ENCODE measurements at places on chromosomes 16 and 17.

GRCh38 chr17:51261024-51261963 lies 948 bp downstream of the UTP18 start:
- DNase-seq = peak; percentile 60

DNA sequence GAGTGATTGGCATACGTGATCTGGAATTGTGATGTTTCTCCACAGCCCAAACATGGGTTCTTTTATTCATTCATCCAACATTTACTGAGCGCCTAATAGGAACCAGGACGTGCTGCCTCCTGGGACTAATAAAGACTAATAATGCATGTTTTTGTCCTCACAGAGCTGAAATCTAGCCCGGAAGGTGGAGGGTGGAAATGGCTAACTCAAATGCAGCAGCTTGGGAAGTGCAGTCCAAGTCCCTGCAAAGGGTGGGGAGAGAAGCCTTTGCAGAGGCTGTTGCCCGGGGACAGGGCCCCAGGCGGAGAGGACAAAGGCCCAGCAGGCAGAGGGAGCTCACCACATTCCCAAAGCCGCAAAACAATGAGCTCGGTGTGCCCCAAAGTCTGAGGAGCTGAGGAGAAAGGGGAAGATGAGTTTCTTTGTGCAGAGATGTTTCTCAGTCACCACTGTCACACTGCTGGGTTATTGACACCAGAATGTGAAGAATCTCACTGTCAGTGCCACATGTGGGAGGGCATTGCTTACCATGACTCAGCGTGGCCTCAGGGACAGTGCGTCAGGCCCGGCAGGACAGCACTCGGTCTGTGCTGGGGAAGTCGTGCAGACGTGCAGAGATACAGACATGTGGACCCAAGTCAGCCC lies 118.2 kb upstream of the CHMP6 start:
- DNase-seq = peak; percentile 84

GRCh38 chr16:76696876-76697275 lies 419.7 kb downstream of the CNTNAP4 start:
- no peak for DNase-seq

GRCh38 chr16:53191413-53191812 lies 136.6 kb downstream of the CHD9 start:
- no peak for DNase-seq

- no peak for DNase-seq
These were observed 73.4 kb upstream of the GPR139 start for GRCh38 chr16:20147091-20147490.

- peak; percentile 90 for DNase-seq
These were observed 36.8 kb downstream of the CHD9 start for GRCh38 chr16:53091466-53092211.

DNA sequence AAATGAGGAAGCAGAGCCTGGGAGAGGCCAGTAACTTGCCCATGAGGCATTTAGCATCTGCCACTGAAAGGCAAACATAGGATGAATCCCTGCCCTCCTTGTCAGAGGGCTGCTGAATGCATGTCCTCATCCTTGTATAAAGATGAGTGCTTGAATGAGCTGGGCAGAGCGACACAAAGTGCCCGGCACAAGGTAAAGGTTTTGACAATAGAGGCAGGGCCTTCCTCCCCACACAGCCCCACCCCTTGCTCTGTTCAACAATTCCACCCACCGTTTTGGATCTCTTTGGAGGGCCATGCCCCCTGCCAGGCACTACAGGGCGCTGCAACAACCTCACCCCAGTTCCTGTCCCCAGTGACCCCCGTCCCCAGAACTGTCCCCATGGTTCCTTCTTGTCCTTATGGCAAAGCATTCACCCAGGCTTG lies 1.4 kb upstream of the KRT19 start:
- DNase-seq = peak; percentile 62

DNA sequence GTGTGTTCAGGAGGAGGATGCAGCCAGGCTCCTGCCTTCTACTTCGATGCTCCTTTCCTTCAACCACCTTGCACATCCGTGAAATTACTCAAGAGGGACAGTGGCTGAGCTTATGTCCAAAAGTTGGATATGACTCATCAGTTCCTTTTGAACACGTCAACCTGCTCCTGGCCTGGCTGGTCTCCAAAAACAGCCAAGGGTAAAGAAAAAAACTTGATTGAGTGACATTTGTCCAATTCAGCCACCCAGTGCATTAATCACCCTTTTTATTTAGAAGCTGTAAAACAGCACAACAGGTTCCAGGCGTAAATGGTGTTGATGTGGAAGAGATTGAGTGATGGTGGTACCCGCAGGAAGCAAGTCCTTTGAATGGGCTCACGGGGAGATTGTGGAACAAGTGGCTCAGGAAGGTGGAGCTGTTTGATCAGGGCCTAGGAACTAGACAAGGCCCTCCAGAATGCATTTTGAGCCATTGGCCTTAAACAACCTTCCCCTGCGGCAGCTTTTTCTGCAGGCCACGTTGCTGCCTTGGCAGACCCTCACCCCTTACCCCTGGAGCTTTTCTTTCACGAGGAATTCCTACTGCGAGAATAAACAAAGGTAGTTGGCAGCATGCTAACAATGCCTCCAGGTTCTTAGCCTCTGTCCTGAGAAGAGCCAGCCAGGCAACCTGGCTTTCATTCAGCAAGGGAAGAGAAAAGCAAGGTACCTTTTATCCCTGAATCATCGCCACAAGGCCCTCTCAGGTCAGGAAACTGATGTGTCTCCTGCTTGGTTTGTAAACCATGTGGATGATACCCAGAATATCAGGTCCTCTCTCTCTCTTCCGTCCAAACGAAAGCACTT lies 173.3 kb upstream of the CACNG5 start:
- DNase-seq = no peak

- no peak for DNase-seq
These were observed 45.3 kb upstream of the CORO6 start for GRCh38 chr17:29667969-29668368.

DNA sequence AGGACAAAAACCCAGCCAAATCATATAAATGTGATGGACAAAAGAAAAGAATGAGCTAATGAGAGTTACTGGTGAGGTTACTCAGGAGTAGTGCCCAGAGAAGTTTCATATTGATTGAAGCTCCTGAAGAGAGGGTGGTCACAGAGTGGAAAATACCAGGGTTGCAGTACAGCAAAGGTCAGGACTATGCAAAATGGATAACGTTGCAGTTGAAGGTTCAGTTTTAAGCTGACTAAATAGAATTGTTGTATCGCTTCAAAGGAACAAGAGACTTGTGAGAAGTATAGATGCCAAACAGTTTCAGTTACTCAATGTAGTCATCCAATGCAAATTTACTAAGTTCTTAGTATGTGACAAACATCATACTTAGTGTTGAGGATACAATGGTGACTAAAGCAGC lies 47.1 kb downstream of the ABCA8 start:
- no peak for DNase-seq

- DNase-seq = peak; percentile 85
These were observed 363.3 kb downstream of the SEC14L1 start for GRCh38 chr17:77503916-77504651.

DNA sequence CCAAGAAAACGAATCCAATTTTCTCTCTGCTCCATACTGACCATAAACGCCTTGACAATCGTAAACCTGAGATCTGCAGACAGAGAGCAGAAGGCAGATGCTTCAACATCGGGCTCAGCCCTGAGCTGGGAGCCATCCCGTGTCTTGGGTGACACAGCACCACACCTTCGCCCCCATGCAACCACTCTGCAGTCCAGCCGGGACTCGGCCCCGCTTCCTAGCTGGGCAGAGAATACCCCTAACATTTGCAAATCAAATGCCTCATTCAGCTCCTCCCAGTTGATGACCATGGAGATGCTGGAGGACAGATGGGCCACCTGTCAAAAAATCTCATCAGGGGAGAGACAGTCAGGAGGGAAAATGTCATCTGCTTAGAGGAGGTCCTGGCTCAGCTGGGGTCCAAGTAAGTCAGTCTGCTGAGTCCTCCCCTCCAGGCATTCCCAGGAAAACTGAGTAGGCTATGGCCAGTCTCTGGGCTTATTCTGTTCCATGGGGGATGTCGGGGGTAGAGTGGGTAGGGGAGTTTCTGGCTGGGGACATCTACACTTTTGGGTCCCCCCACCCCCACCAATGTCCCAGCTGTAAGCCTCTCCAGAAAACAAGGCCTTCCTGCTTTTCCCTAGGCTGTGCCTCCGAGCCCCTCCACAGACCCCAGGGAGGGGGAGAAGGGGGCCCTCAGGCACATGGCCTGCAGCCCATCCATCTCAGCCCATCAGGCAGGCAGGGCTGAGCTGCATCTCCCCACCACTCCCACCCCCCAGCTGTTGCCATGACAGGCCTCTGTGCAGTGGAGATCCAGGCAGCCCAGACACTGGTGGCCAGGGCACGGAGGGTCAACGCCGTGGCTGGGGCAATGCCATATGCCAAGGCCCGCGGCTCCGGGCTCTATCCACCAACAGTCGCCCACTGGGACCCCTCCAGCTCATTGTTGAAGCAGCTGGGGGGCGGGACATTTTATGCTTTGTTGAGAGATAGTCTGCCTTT lies 158.6 kb downstream of the AXIN2 start:
- peak; percentile 23 for DNase-seq

DNA sequence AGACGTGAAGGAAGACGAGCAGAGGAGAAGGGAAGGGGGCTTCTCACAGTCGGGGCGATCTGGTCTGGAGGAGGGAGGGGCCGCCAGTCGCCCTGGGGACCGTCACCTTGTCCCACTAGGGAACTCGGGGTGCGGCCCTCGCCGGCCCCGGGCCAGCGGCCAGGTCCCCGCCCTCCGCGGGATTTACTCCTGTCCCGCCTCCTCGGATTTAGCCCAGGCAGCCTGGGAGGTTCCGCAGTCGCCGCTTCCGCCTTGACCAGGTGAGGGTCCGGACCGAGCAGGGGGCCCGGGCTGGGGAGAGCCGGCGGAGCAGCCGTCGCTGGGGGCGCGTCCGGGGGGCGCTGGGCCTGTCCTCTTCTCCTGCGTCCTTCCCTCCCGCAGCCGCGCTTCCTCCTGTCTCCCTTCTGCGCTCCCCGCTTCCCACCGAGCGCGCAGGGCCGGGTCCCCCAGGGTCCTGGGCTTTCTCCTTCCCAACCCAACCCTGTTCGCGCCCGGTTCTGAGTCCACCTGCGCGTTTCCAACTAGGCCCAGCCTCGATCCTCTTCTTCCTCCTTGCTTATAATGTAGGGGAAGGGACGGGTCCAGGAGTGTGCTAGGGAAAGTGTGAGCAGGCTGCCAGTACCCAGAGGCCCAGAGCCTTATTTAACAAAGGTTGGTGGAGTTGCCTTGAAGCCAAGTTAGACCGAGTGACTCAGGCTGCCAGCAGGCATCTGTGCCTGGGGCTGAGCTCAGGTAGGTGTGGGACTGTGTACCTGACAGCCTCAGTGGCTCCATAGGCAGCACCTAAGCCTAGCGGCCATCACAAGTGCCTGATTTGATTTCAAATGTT lies at the start of gene TNK1:
Gene TNK1 (plus strand): TSS at position 235 of the 829 bp plus-strand sequence. CDS start 1,838 bp downstream, outside the sequence.
- peak; percentile 85 for DNase-seq

DNA sequence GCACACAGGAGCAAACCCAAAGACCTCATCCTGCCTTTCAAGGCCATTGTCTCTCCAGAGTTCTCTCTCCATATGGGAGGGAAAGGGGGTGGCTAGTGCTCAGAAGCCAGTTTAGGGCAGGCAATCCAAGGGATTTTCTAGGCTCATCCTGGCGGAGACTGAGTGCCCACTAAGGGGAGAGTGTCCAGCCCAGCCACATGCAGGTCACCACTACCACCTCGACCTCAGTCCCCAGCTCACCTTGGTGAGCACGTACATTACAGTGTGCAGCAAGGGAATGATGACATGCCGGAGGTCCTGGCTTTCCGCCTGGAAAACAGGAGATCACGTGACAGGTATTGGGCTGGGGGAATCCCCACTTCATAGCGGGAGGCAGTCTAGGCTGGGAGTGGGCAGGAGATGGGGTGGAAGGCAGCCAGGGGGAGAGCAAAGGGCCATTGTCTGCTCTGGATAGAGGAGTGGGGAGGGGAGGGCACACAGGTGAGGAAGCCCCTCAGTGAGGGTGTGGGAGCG lies 29.9 kb downstream of the PIK3R6 start:
- peak; percentile 65 for DNase-seq

DNA sequence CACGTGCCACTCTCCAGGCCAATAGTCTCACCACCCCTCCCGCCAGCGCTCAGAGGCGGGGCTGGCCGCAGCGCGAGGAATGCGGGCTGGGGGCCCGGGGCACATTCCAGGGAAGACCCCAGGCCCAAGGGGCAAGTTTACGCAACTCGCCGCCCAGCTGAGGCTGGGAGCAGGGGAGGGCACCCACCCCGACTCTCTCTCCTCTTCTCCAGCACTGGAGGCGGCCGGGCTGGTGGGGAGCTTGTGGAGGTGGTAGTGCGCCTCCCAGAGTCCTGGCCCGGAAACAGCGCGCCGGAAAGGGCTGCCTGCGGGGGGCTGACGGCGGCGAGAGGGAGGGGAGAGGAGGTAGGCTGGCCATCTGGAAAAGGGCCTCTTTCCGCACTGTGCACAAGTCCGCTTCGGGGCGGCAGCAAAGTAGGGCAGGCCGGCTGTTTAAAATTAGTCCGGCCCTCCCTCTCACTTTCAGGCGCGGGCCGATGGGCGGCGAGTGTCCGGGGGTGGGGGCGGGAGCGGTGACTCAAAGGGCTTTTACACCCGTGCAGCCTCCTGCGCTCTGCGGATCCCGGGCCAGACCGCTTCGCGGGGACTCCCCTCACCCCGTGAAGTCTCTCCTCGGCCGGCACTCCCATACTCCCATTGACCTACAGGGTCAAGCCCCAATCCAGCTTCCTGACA lies 1.1 kb downstream of the FHOD1 start:
- peak; percentile 96 for DNase-seq

DNA sequence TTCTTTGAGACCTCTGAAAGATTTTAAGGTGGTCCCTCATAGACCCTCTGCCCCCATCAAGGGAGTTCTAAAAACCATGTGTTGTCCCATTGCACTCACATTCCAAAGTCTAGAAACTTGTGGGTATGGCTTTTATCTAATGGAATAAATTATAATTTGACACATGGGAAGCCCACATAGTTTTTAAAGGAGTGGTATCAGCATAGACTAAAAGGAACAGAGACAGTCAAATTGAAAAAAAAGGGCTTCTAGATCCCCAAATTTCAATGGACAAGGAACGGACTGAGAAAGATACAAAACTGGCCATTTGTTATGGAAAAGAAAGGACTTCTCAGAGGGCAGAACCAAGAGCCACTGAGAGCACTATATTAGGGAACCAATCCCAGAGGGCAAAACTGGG lies 48.7 kb upstream of the ICAM2 start:
- no peak for DNase-seq

DNA sequence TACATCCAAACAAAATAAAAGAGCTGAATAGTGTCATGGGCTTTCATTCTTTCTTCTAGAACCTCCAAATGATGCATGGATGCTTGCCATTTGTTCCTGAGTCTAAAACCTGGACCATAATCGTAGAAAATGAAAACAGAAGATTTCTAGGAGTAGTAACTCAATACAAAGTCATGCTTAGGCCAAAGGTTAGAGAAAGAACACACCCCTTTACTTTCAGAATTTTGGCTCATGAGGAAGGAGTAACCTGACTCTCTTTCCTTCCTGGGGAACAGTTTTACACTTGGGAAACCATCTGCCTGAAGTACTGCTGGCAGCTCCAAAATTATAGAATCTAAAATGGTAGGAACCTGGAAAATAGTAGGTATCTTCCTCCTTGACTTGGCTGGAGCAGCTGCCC lies 137.2 kb downstream of the SNX11 start:
- no peak for DNase-seq

DNA sequence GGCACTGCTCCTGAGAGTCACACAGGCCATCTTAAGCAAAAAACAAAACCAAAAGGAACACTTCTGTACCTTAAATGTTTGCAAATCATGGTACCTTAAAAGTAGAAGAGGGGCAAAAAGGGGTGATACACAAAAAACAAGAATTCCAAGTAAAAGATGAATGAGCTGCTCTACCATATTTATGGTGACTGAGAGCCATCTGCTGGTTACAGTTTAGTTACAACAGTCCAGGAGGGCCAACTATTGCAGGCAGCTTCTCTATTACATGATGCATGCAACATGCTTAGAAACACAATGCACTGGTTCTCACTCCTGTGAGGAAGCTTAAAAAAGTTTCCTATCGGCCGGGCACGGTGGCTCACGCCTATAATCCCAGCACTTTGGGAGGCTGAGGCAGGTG lies 53.5 kb downstream of the STX8 start:
- peak; percentile 64 for DNase-seq
